Pancreas (tissue), 10 donors: ENCODE measurements at places on chromosomes 3 and 15.

GRCh38 chr3:100838157-100838556, 128.9 kb downstream of the TFG start:
- no peak for DNase-seq

DNA sequence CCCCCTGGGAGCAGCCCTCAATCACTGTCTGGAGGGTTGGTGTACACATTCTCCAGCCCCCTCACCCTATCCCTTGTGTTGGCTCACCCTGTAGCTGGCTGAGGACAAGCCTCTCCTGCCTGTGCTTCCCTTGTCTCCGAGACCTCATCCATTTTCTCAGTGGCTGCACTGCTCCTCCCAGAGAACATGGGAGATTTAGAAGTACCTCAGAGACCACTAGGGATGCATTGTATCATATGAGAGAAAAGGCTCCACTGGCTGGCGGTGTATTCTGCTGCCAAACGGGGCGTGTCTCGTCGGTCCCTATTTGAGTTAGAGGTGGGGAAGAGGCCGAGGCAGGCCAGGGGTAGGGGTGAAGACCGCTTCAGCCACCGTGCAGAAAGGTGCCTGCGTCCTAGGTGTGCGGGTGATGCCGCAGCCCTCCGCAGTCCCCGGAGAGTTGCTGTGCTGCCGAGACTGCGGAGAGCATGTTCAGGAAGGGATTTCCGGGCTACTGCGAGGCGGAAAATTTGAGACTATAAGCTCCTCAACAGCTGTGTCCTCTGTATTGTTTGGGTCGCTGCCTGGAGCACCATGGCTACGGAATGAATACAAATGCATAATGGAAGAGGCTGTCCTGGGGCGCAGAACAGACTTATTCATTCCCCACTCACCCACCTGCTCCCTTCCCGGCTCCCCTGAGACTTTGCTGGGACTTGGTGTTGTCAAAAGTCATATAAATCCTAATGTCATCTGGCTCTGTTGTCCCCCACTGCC, 43.8 kb downstream of the SPSB4 start:
- DNase-seq = peak; percentile 63

GRCh38 chr3:58900386-58900785, 149.4 kb downstream of the CFAP20DC start:
- DNase-seq = no peak

DNA sequence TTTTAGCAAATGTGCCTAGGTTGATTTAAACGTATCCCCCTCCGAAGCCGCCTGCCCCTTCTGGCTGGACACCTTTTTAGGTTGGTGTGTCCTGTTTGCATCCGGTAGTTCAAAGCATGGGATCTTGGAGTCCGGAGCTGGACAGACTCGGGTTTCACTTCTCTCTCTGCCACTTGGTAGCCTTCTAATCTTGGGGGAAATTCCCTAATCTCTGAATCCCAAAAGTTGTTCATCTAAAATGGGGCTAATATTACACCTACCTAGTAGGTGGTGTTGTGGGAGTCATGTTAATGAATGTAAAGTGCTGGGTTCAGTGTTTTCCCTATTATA, 760 bp downstream of the FANCI start:
- no peak for DNase-seq

DNA sequence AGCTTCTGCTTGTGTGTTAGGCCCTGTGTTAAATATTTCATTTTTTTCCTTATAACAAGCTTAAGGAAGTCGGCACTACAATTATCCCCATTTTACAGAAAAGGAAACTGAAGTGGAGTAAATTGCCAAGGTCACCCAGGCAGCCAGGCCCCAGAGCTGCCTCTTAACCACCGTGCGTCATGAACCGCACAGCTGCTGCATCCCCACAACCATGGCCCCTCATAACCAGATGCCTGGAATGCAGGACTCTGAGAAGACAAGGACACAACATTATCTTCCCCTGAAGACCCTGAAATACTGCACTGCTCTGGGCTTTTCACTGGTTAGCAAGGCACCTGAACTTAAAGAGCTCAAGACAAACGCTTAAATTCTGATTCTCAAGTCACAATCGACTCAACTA, 14.6 kb downstream of the LRIG1 start:
- DNase-seq = no peak

DNA sequence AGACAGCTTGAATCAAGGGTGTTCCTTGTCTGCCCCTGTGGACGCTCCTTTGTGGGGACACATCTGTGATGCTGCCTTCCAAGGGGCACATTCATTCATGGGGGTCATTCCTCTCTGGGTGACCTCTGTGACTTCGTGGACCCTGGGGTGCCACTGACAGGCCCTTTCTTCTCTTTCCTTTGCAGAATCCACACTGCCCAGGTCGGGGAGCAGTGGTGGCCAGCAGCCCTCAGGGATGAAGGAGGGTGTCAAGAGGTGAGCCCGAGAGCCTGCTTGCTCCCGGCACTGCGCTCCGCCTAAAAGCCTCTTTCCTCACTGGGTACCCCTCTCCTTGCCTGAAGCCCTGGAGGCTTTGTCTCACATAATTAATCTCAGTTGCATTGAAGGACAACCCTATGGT, 26.3 kb downstream of the CHCHD6 start:
- DNase-seq = no peak

DNA sequence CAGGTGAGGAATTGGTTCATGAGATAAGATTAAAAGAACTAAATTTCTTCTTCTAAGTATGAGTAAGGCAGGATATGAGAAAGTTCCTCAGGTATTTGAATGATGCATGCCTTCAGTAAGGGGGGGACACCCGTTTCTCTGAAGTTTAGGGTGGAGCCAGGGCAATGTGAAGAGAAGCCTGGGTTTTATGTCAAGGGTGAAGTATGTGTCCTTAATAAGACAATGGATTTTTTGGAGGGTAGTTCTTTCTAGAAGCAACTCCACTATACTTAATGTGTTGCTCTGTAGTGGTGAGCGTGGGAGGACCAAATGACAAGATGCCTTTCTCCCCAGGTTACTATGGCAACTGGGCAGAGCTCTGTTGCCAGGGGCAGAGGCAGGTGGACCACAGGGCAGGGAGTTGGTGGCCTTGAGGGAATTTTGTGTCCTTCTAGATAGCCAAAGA, 44.0 kb downstream of the PHLDB2 start:
- DNase-seq = no peak

- DNase-seq = no peak
Measured at GRCh38 chr3:130772129-130772528, 25.5 kb upstream of the PIK3R4 start.

- DNase-seq = peak; percentile 65
Measured at GRCh38 chr3:126472277-126473006, 3.2 kb downstream of the ZXDC start.

DNA sequence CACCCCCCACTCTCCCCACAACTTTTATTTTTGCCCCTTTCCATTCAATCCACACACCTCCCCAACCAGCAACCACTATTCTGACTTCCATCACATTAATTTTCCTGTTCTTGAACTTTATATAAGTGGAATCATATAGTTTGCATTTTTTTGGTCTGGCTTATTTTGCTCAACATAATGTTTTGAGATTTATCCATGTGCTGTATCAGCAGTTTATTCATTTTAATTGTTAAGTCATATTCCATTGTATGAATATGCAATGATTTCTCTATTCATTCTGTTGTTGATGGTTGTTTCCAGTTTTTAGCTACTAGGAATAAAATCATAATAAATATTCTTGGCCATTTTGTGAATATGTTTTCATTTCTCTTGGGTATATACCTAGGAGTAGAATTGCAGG, 5.8 kb upstream of the SCAMP5 start:
- no peak for DNase-seq

DNA sequence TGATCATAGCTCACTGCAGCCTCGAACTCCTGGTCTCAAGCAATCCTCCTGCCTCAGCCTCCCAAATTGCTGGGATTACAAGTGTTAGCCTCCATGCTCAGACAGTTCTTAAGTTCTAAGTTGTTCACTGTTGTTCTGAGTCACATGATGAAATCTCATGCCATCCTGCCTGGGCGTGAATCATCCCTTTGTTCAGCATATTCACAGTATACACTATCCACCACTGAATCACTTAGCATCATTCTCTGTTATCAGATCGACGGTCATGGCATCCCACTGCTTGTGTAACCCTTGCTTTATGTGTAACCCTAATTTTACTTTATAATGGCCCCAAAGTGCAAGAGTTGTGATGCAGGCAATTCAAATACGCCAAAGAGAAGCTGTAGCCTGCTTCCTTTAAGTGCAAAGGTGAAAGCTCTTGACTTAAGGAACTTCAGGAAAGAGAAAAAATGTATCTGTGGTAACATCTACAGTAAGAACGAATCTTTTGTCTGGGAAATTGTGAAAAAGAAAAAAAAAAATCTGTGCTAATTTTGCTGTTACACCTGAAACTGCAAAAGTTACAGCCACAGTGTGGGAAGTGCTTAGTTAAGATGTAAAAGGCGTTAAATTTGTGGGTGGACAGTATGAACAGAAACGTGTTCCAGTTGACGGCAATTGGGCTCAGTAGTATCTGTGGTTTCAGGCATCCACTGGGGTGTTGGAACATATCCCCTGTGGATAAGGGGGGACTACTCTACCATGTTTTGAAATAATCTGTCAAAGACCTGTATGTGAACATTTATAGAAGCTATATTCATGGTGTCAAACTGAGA, 80.6 kb downstream of the PCOLCE2 start:
- DNase-seq = no peak

GRCh38 chr3:145899241-145899640, 261.7 kb downstream of the PLOD2 start:
- no peak for DNase-seq

DNA sequence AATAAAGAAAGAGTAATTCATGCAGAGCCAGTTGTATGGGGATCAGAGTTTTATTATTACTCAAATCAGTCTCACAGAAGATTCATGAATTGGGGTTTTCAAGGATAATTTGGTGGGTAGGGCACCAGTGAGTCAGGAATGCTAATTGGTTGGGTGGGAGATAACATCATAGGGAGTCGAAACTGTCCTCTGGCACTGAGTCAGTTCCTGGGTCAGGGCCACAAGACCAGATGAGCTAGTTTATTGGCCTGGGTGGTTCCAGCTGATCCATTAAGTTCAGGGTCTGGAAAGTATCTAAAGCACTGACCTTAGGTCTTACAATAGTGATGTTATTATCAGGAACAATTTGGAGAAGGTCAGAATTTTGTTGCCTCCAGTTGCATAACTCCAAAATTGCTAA, 998.6 kb upstream of the EPHA6 start:
- DNase-seq = no peak

- no peak for DNase-seq
Measured at GRCh38 chr15:63971904-63972303, 74.4 kb downstream of the DAPK2 start.

GRCh38 chr3:22617372-22617771, 585.8 kb upstream of the UBE2E2 start:
- no peak for DNase-seq

GRCh38 chr3:133474251-133474801, 74.5 kb downstream of the BFSP2 start:
- no peak for DNase-seq

DNA sequence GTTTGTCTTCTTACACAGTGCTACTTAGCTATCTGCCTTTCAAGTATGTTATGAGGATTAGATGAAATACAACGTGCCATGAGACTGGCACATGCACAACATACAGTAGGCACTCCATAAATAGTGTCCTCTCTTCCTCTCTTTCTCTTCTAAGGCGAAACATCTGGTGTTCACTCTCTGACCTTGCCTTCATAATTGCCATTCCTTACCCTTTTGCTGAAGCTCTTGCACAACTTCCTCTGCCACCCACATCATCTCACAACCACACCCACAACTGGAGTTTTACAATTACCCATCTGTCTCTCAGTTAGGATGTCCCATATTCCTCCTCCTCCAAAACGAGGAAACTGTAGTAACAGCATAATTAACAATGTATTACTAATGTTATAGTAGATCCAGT, 26.4 kb upstream of the ACP3 start:
- no peak for DNase-seq

DNA sequence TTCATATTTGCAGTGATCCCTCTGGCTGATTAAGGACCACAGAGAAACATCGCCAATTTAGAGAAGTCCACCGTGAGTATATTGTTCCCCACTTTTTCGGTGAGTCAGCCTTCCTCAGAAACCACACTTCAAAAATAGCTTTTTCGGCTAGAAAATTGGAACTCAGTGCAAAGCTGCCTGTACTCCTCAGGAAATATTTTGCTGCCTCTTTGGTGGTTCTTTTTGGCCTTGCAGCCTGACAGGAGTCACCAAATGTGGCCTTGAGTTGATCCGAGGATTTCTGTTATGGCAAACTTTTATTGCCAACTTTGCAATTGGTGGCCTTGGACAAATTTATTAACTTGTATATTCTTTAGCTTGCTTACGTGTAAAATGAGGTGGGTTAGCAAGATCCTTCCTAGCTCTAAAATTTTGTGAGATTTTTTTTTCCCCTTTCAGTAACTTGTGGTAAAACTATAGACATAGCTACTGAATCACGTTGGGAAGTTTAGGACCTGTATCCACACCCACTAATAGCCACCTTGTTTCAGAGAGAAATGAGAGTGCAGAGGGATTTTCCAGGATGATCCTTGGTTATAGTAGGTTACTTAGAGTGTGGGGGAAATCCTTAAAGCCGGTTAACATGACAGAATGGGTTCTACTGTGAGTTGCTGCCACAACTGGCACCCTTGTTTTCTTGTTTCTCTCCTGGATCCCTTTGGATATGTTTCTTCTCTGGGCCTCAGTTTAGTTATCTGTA, 9.9 kb downstream of the ARL6IP5 start:
- no peak for DNase-seq

DNA sequence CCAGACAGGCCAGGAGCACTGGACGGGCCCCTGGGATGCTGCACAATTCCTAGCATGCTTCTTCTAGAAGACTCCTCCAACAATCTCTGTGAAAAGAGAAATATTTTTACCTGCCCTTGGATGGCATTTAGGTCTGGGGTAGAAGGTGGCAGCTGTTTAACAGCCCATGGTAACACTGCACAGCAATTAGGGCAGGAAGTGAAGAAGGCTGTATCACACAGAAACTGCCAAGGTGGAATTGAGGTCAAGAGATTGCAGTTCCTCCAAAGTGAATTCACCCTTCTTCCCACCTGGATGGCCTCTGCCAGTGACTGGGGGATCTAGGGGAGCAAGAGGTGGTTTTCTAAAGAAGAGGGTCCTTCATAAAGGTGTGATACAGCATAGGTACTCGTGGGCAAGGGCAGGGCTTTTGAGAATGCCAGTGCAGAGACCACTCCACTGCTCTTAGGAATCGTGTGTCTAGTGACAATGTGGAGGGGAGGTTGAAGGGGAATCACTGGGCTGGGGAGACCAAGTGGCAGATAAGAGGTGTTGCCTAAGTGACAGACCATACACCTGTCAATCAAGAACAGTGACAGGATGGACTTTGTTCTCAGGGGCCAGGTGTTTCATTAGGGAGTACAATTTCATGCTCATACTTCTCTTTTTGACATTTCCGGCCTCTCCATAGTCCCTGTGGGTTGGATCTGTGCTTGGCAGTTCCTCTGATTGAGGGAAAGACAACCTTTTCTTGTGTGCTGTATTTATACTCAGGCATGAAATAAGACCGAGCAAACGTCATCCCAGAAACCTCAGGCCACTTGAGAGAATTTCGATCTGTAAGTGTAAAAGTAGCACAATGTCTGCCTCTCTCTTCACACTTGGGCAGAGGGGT, 83.5 kb upstream of the BCL6 start:
- no peak for DNase-seq

- no peak for DNase-seq
Measured at GRCh38 chr15:31017311-31017710, 25.9 kb upstream of the MTMR10 start.

GRCh38 chr3:151283907-151284461, 5.6 kb upstream of the P2RY14 start:
- DNase-seq = no peak

- DNase-seq = no peak
Measured at GRCh38 chr15:58484791-58485600, 53.2 kb downstream of the LIPC start.
